NCI-H187 (cell line): ENCODE measurements at places on chromosomes 12 and 14.

DNA sequence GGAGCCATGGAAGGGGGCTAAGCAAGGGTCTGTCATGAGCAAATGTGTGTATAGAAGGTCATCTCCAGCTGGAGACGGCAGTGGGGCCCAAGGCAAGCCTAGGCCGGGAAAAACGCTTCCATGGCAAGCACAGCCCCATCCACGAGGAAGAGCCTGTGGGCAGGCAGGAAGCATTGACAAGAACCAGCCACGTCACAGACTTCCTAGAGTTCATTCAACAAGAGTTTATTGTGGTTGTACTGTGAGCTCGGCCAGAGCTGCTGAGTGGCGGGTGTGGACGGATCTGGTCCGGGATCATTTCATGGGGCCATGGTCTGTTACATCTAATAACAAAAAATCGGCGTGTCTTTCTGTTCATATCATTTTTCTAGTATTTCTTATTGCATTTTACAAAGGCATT is 311.7 kb downstream of the TMEM121 start:
- DNase-seq, result no peak

DNA sequence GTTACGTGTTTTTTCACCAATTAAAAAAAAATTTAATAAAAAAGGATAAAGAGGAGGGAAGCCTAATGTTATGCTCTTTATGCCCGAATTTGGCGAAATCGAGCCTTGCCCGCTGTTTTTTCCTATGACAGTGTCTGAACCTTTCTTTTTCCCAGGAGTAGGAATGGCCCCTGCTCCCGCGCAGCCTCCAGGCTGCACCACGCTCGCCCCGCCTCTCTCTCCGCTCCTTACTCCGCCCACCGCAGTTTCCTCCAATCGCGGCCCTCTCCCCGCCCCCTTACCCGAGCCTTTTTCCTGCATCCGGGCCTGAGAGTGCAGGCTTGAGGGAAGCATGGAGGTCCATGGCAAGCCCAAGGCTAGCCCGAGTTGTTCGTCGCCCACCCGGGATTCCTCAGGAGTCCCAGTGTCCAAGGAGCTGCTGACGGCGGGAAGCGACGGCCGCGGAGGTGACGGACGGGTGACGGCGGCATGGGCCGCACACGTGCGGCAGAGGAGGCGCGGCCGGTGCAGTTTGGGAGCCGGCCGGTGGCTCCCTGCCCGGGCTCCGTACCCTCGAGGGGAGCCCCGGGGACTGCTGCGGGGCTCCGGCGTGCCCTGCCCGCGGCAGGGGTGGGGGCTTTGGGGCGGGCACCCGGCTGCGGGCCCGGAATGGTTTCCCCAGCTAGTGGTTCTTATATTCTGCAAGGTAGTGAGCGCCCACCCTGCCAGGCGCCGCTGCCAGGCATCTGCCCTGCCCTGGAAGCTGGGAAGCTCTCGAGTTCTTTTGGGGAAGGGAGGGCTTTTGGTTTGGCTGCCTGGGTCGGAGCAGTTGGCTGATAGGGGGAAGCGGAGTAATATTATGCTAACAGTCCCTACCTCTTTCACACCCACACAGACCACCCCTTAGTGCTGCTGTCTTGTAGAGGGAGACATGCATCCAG is at the start of gene NOPCHAP1:
TSS of gene NOPCHAP1 (plus strand) at position 295 of the 920 bp plus-strand sequence. CDS start at position 332, 37 bp downstream.
- peak; percentile 94 for DNase-seq

GRCh38 chr14:46769292-46769691 is 117.7 kb upstream of the RPL10L start:
- DNase-seq, result no peak

DNA sequence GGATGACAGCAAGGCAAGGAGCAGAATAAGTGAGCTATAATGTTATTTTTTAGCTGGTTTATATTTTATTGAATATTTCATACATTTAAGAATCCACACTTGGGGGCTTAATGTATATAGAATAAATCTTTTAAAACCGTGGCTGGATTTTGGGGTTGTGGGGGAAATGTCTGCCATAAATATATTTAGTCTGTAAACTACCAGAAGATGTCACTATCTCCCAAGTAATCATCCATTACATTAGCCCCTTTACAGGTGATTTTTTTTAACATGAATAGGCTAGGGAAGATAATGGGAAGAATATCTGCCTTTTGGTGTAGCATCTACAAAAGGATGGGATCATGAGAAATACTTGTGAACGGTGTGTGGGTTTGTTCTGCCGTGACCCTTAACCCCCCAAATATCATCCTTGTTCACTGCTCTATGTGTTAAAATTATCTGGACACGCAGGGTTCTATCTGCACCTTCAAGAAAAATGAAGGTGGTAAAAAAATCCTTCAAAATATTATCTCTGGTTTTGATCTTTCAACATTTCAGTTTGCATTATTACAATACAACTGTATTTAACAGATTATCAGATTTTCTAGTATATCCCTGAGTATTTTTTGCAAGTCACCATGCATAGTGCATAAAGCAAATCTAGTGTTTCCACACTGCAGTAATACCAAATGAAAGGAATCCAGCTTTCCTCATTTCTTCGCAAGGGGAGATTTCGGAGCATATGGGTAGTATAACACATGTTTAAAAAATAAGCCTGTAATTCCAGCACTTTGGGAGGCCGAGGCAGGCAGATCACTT is 8.0 kb upstream of the SLC17A8 start:
- DNase-seq, result no peak

GRCh38 chr12:69027411-69027881 is 94.5 kb upstream of the CPM start:
- no peak for DNase-seq
